Hair follicular keratinocyte (primary cell): ENCODE measurements at places on chromosomes 4 and X. TPM values are rescaled to one million over a fixed set of nuclear protein-coding genes. Genes with fewer than 3 reads are reported as not detected.

WDR17 gene
- total RNA-seq, result 0.16 and 1.4 TPM in 2 replicates

BEX5 gene
- total RNA-seq, result 2.1 and 3.9 TPM in 2 replicates

COMMD8 gene
- 45.0 and 55.2 TPM in 2 replicates for total RNA-seq

ERCC6L gene
- 2.2 and 7.2 TPM in 2 replicates for total RNA-seq

TRIM75 gene
- total RNA-seq, result not detected in 2 replicates

PLXNB3 gene
- 5.2 and 5.4 TPM in 2 replicates for total RNA-seq

CHRNA9 gene
- total RNA-seq, result 0.62 TPM in 1 of 2 replicates, not detected in the other

KCND1 gene
- total RNA-seq, result 0.23 and 0.47 TPM in 2 replicates

ADAM29 gene
- total RNA-seq, result not detected in 2 replicates

TMEM35A gene
- not detected in 2 replicates for total RNA-seq

BEND4 gene
- not detected in 2 replicates for total RNA-seq

GLUD2 gene
- total RNA-seq, result 0.23 and 0.27 TPM in 2 replicates

MTNR1A gene
- total RNA-seq, result not detected in 2 replicates

PABPC4L gene
- 0.16 and 0.42 TPM in 2 replicates for total RNA-seq

SPANXA1 gene
- total RNA-seq, result not detected in 2 replicates

ART3 gene
- 0.31 and 0.49 TPM in 2 replicates for total RNA-seq

LRP2BP gene
- 0.08 and 0.31 TPM in 2 replicates for total RNA-seq

ODAPH gene
- not detected in 2 replicates for total RNA-seq

SCML2 gene
- total RNA-seq, result 0.49 and 0.62 TPM in 2 replicates

RASSF6 gene
- 7.4 and 7.5 TPM in 2 replicates for total RNA-seq

ALAS2 gene
- not detected in 2 replicates for total RNA-seq

SHOX gene
- not detected in 2 replicates for total RNA-seq

NKX6-1 gene
- total RNA-seq, result 0.04 TPM in 1 of 2 replicates, not detected in the other

GYPA gene
- not detected in 2 replicates for total RNA-seq

ADGRG4 gene
- not detected in 2 replicates for total RNA-seq

ADGRG2 gene
- under 0.01 TPM in 1 of 2 replicates, not detected in the other for total RNA-seq

TCEAL7 gene
- total RNA-seq, result 7.6 and 9.9 TPM in 2 replicates

TEX13A gene
- total RNA-seq, result not detected in 2 replicates

RADX gene
- 2.8 and 3.0 TPM in 2 replicates for total RNA-seq

CT83 gene
- total RNA-seq, result not detected in 2 replicates

KLB gene
- 0.08 TPM in 1 of 2 replicates, not detected in the other for total RNA-seq

ZNF157 gene
- 0.19 TPM in 1 of 2 replicates, not detected in the other for total RNA-seq

CT45A3 gene
- total RNA-seq, result not detected in 2 replicates

CENPE gene
- total RNA-seq, result 4.9 and 14.6 TPM in 2 replicates

CXCL5 gene
- 20.4 and 48.7 TPM in 2 replicates for total RNA-seq

RAI2 gene
- total RNA-seq, result not detected in 2 replicates

USP11 gene
- 10.6 and 15.3 TPM in 2 replicates for total RNA-seq

SMARCA5 gene
- total RNA-seq, result 28.9 and 35.9 TPM in 2 replicates

C1GALT1C1 gene
- 11.2 and 14.6 TPM in 2 replicates for total RNA-seq

OPRPN gene
- total RNA-seq, result not detected in 2 replicates

ACE2 gene
- not detected in 2 replicates for total RNA-seq
